Stimulated activated CD8-positive, alpha-beta memory T cell treated with anti-CD3 and anti-CD28 coated beads, Interleukin-4, amount 100 ng/mL, for 1 hour (primary cell): ENCODE measurements at places on chromosomes 3 and 15.

GRCh38 chr3:125622381-125622791 lies 27.1 kb upstream of the OSBPL11 start:
- no peak for DNase-seq

- DNase-seq = no peak
Observed at GRCh38 chr3:151395806-151396205, 11.3 kb upstream of the P2RY12 start.

GRCh38 chr3:100963041-100963440 lies 30.2 kb downstream of the ABI3BP start:
- DNase-seq = no peak

DNA sequence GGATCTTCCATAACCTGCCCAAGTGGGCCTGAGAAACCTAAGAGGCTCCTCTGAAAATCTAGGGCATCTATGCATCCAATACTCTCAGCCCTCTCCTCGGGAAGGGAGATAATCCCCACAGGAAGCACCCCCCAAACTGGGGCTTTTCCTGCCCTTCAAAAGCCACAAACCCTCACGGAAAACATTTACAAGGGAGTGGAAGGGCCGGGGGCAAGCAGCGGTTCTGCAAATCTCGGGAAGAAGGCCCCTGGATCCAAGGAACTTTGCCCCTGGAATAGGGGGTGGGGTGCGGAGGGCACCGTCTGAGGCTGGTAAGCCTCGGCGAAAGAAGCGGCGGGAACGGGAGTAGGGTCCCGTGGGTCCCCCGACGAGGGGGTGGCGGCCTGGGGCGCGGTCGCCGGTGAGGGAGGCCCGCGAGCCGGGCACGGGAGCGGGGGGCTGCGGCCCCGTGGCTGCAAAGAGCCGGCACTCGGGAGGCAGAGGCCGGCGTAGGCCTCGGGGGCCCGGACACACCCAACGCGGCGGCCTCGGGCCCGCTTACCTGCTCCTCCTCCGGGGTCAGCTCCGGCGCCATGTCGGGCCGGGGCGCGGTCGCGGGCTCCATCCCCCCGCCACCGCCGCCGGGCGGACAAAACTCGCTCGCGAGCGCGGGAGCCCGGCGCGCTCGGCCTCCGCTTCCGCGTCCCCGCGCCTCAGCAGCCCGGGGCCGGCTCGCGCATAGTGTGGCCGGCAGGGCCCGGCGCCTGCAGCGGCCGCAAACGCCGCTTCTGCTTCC lies 755 bp downstream of the PTPN9 start:
- no peak for DNase-seq

DNA sequence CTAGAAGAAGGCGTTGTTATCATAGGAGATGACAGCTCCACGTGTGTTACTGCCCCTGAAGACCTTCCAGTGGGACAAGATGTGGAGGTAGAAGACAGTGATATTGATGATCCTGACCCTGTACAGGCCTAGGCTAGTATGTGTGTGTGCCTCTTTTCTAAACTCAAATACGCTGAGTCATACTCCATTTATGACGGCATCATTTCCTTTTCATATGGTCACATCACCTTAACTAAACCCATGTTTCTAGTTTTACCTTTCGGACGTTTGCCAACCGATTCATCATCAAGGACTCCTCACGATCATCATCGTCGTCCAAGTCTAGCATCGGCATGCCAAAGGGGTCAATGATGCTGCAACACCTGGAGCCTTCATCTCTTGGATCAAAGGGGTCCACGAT lies 149.0 kb downstream of the CBLB start:
- DNase-seq = no peak

GRCh38 chr15:42206406-42206805 lies 1.7 kb downstream of the VPS39 start:
- no peak for DNase-seq

GRCh38 chr15:40157778-40158447 lies 3.0 kb upstream of the BUB1B start:
- DNase-seq = no peak

- no peak for DNase-seq
Observed at GRCh38 chr3:31777092-31777491, 204.0 kb downstream of the OSBPL10 start.

DNA sequence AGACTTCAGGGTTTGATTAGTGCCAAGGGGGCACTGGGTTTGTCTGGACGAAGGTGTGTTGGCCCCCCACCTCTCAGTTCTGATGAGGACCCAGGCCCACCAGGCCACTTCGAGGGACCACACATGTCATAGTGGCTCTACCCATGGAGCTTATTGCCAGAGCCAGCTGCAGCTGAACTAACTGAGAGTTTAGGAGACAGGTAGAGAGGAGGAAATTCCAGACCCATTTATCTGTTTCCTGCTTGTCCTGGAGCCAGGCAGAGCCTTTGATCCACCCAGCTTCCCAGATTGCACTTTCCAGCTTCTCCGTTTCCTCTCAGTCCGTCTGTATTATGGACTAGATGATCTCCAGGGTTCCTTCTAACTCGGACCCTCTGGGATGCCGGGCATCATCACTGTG lies 20.9 kb downstream of the SLC24A1 start:
- DNase-seq = no peak

DNA sequence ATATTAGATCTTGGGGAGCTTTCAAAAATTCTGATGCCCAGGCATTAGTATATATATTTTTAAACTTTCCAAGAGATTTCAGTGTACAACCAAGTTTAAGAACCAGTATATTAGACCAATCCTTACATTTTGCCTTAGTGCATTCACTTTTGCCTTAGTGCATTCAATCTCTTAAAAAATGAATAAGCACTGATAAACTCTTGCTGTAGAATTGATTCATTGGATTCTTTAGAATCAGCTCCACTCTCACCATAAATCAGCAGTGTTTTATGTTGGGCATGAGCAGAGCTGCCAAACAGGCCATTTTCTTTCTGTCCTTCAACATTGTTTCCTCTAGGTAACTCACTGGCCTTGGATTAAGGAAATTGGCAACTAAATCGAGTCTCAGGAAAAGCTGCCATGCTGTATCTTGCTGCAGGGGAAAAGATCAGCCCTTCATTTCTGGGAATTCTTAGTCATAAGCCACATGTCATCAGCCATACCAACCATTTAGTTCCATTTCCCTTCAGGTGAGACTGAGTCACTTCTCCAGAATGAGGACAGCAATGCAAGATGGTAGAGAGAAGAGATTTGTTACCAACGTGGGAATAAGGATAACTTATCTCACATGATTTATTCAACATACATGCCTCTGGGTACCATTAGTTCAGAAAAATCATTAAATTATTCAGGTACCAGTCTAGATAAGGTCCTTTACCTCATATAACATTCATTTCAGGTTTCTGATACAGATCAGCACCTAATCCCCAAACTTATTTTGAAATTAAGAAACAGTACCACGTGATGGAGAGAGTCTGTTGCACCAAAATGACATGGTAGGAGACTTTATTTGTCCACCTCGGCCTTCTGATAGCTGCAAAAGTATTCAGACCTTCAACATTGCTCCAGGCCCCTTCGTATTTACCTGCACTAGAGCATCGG lies 192.5 kb downstream of the P3H2 start:
- no peak for DNase-seq

DNA sequence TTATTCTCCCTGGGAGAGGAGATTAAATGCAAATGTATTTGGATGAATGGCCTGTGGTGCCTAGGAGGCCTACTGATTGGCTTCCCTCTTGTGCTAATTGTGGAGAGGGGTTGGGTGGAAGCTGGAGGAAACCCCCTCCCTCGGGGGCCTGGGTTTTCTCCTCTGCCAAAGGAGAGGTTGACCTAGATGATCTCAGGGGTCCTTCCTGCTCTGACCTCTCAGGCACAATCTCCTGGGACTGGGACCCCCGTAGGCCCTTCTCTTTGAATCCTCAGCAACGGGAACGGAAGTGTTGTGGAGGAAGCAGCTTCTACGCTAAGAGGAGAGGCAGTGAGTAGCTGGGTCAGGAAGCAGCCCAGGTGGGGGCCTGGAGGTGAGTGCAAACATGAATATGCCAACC lies 40.5 kb upstream of the MAGEF1 start:
- no peak for DNase-seq

DNA sequence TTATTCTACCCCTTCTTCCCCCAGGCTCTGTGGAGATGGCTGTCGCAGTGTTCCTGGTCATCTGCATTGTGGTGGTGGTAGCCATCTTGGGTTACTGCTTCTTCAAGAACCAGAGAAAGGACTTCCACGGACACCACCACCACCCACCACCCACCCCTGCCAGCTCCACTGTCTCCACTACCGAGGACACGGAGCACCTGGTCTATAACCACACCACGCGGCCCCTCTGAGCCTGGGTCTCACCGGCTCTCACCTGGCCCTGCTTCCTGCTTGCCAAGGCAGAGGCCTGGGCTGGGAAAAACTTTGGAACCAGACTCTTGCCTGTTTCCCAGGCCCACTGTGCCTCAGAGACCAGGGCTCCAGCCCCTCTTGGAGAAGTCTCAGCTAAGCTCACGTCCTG lies 12.9 kb downstream of the SPINT1 start:
- no peak for DNase-seq

GRCh38 chr3:48107227-48107626 lies 81.0 kb downstream of the CDC25A start:
- no peak for DNase-seq

- no peak for DNase-seq
Observed at GRCh38 chr3:24363242-24363641, 131.4 kb downstream of the THRB start.

DNA sequence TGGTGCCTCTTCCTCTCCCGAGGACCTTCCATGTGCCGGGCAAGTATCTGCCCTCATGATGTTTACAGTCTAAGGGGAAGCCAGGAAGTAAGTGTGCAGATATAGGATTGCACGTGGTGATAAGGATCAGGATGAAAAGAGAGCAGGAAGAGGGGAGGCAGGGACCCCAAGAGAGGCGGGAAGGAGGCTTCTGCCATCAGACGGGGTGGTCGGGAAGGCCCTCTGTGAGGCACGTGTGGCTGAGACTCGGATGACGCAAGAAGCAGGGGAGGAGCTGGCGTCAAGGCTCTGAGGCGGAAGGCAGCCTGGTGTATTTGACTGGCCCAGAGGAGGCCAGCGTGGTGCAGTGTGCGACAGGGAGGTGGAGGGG lies 762 bp upstream of the IQSEC1 start:
- DNase-seq = no peak

DNA sequence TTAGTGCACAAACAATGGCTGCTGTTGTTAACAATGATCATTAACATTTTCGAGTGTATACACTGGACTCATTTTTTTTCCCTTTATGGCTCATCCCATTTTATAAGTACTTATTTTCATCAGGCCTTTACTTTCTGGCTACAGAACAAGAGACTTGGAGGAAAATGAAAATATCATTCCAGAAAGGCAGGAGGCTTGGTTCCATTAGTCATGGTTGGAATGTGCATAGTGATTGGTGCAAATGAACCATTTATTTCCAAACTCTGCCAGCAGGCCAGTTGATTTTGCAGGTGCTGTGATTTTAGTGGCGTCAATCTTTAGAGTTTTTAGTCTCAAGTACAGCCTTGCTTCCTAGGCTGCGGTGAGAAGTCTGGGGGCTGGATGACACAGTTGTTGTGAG lies 151.8 kb downstream of the ITPR1 start:
- DNase-seq = no peak

DNA sequence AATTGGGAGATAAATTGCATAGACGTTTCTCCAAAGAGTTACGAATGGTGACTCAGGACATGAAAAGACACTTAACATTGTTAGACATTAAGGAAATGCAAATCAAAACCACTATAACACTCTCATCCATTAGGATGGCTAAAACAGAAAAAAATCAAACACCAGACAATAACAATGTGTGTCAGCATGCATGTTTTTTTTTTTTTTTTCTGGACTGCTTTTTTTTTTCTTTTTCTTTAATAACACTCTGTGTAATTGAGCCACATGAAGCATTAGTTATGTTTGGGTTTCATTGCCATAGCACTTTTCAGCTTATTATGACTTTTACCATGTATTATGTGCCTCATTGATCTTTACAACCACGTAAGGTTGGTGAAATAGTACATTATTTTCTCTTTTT lies 95.0 kb downstream of the NFKBIZ start:
- DNase-seq = no peak

- DNase-seq = no peak
Observed at GRCh38 chr15:55124616-55125015, 72.1 kb downstream of the RSL24D1 start.

- DNase-seq = no peak
Observed at GRCh38 chr15:70362886-70363285, 265.2 kb upstream of the TLE3 start.

- DNase-seq = no peak
Observed at GRCh38 chr3:31508452-31509146, 24.1 kb upstream of the STT3B start.

DNA sequence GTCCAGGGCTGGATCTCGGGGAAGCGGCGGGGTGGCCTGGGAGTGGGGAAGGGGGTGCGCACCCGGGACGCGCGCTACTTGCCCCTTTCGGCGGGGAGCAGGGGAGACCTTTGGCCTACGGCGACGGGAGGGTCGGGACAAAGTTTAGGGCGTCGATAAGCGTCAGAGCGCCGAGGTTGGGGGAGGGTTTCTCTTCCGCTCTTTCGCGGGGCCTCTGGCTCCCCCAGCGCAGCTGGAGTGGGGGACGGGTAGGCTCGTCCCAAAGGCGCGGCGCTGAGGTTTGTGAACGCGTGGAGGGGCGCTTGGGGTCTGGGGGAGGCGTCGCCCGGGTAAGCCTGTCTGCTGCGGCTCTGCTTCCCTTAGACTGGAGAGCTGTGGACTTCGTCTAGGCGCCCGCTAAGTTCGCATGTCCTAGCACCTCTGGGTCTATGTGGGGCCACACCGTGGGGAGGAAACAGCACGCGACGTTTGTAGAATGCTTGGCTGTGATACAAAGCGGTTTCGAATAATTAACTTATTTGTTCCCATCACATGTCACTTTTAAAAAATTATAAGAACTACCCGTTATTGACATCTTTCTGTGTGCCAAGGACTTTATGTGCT lies 527 bp downstream of the B2M start:
- no peak for DNase-seq

GRCh38 chr3:72440491-72440890 lies 407.8 kb downstream of the SHQ1 start:
- DNase-seq = no peak

DNA sequence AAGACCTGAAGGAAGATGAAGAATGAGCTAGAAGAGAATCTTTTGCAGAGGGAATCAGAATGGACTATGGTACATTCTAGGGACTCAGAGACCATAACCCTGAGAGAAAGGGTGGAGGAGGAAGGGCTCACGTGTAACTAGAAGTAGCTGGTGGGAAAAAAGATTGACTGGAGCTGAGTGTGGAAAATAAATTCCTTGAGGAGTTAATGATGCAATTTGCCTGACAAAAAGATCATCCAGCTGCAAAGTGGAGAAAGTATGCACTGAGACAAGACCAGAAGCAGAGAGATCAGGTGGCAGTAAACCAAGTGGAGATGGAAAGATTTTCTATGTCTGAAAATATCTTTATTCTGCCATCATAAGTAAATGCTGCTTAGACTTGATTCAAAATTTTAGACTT lies 52.9 kb upstream of the TBL1XR1 start:
- no peak for DNase-seq

DNA sequence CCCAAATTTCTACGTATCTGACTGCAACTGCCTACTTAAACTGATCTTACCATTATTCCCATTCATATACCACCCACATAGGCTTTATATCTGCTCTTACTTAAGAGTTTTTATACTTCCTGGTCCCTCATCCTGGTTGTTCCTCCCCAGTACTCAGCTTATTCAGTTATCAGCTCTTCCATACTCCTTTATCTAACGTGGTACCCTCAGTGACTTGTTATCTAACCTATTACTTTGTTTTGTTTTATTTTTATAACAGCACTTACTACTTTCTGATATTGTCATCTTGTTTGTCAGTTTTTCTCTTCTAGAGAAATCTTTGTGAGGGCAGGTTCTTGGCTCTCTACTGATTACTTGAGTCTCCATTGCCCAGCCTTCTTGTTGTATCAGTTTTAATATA lies 100.6 kb downstream of the ZNF609 start:
- DNase-seq = no peak

- DNase-seq = no peak
Observed at GRCh38 chr3:106058475-106058874, 189.7 kb upstream of the CBLB start.
